ENCODE measurements at places on chromosomes 5 and 9. TPM values are rescaled to one million over a fixed set of nuclear protein-coding genes. Genes with fewer than 3 reads are reported as not detected.

SPATA31A5 gene
- not detected for total RNA-seq

IFNA13 gene
- not detected for total RNA-seq

EIF4E1B gene
- not detected for total RNA-seq

CARD9 gene
- total RNA-seq = 1.1 TPM

OLFML2A gene
- 53.2 TPM for total RNA-seq

DDX4 gene
- total RNA-seq = not detected

RNF183 gene
- total RNA-seq = not detected

SPINK13 gene
- total RNA-seq = not detected

SLIT3 gene
- total RNA-seq = 66.1 TPM

DNA sequence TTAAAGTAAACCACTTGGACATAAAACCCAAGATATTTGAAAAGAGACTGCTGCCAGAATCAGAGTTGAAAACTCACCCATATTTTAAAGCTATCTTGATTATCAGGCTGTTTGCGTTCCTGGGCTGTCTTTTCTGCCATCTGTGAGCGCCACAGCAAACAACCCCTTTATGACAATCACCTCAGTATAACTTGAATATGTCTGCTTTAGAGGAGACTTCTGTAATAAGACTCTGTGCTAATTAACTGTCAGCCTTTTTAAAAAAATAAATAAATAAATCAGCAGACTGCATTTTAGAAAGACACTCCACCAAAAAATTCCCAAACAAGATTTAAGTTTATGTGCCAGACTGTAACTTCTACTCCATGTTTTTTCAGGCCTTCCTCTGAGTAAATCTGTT is 375.7 kb upstream of the CCNH start:
- no peaks in the 10 kb centered on the region for H3K36me3 ChIP-seq
- no peaks in the 10 kb centered on the region for H3K27me3 ChIP-seq
- no peak for DNase-seq
- no peaks in the 10 kb centered on the region for H3K4me1 ChIP-seq
- H3K27ac ChIP-seq = no peak overlapping the region
- no peak overlapping the region for H3K4me3 ChIP-seq

DNA sequence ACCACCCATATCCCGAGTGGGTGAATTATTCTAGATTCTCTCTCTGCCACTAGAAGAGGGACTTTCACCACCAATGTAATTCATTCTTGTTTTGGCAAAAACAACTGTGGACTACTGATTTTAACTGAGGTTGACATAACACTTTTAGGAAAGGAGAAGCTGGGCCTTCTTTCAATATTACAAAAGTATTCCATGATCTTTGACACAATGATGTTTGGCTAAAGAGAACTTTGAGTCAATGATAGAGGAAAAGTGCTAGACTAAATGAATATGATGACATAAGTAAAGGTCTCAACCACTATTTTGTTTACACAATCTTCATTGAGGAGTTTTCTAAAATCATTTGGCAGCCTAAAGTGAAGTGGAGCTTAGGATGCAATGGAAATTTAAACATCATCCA is 336.9 kb upstream of the PDE4D start:
- H3K36me3 ChIP-seq = no peaks in the 10 kb centered on the region
- no peak overlapping the region for H3K4me3 ChIP-seq
- no peaks in the 10 kb centered on the region for H3K4me1 ChIP-seq
- no peak overlapping the region for H3K27ac ChIP-seq
- no peak for DNase-seq

DNA sequence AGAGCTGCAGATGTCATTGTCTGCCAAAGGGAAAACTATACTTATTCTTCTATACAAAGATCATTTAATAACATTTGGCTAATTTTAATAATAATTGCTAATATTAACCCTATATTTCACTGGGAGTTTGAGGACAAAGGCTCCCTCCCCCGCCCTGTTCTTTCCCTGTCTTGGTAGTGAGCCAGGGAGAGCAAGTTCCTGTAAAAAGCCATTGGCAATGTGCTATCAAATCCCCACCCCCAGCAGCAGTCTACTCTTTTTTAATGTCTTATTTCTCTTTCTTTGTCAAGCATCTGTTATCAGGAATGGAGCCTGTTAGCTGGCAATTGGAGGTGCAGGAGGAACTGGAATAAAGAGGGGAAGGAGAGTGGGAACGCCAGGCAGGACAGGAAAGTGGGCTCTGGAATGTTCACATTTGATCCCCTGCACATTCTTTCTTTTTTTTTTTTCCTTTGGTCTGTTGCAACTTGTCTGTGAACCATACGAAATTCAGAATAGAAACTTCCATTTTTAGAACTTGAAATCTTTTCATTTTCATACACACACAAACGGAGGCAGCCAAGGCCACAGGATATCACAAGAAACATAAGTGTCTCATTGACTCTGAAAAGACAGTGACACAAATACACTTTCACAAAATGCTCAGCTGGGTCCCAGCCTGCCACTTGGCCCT is 664.8 kb upstream of the ZNF608 start:
- no peaks in the 10 kb centered on the region for H3K27me3 ChIP-seq
- H3K36me3 ChIP-seq = no peaks in the 10 kb centered on the region
- no peak for DNase-seq
- H3K4me3 ChIP-seq = no peak overlapping the region
- H3K4me1 ChIP-seq = peaks cover 50% of the 10 kb centered on the region
- peak overlapping the region; percentile 84 for H3K27ac ChIP-seq

DNA sequence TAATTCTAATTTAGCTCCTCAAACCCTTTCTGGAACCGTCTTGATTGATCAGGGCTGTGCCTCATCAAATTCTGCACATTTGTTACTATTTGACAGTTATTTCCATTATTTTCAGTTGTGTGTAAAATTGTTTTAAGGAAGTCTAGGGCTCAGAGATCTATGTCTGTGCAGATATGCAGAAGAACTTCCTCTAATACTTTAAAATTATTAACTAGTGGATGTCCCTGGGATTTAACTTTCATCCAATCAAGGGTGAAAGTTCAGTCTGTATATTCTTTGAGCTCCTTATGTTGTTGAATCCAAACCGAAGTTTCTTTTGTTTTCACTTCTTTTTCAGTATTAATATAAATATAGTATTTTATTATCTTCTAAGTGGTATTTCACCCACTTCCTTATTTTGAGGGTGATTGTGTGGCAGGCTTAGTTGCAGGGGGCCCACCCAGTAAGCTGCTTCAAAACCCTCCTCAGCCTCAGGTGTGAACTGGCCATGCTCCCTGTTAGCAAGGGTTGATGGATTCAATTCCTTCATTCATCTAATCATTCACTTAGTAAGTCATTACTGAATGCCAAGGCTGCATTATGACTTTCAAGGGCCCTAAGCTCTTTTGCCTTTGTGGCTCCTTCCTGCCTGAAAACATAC is 2.1 kb upstream of the CAMLG start:
- peaks cover 4% of the 10 kb centered on the region for H3K36me3 ChIP-seq
- H3K4me1 ChIP-seq = peaks cover 4% of the 10 kb centered on the region
- no peaks in the 10 kb centered on the region for H3K27me3 ChIP-seq
- no peak overlapping the region for H3K27ac ChIP-seq
- no peak overlapping the region for H3K4me3 ChIP-seq

DNA sequence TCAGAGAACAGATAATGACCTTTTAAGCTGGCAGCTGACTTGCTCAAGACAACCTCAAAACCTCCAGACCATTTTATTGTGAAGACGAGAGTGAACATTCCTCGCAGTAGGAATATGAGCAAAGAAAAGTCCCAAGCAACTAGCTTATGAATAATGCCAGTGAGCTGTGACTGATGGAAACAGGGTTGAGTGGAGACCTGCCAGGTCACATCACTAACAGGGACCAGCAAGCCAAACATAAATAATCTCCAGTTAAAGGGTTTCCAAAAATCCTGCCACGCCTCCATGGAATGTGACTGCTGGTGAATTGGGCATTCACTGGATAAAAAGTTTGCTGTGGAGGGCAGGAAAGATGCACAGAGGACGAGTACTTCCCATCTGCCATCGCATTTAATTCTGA is 185.4 kb downstream of the CRB2 start:
- DNase-seq = no peak
- no peaks in the 10 kb centered on the region for H3K36me3 ChIP-seq
- H3K4me1 ChIP-seq = peaks cover 7% of the 10 kb centered on the region
- no peak overlapping the region for H3K27ac ChIP-seq
- no peaks in the 10 kb centered on the region for H3K27me3 ChIP-seq
- no peak overlapping the region for H3K4me3 ChIP-seq

- H3K36me3 ChIP-seq = no peaks in the 10 kb centered on the region
- no peak overlapping the region for H3K27ac ChIP-seq
- H3K27me3 ChIP-seq = no peaks in the 10 kb centered on the region
- DNase-seq = no peak
Observed at GRCh38 chr9:85182383-85182782, 512.9 kb downstream of the NTRK2 start.

- no peak overlapping the region for H3K4me3 ChIP-seq
- no peak overlapping the region for H3K27ac ChIP-seq
- no peaks in the 10 kb centered on the region for H3K27me3 ChIP-seq
- H3K4me1 ChIP-seq = no peaks in the 10 kb centered on the region
- H3K36me3 ChIP-seq = no peaks in the 10 kb centered on the region
Observed at GRCh38 chr9:116447934-116448333, 239.2 kb upstream of the TRIM32 start.

DNA sequence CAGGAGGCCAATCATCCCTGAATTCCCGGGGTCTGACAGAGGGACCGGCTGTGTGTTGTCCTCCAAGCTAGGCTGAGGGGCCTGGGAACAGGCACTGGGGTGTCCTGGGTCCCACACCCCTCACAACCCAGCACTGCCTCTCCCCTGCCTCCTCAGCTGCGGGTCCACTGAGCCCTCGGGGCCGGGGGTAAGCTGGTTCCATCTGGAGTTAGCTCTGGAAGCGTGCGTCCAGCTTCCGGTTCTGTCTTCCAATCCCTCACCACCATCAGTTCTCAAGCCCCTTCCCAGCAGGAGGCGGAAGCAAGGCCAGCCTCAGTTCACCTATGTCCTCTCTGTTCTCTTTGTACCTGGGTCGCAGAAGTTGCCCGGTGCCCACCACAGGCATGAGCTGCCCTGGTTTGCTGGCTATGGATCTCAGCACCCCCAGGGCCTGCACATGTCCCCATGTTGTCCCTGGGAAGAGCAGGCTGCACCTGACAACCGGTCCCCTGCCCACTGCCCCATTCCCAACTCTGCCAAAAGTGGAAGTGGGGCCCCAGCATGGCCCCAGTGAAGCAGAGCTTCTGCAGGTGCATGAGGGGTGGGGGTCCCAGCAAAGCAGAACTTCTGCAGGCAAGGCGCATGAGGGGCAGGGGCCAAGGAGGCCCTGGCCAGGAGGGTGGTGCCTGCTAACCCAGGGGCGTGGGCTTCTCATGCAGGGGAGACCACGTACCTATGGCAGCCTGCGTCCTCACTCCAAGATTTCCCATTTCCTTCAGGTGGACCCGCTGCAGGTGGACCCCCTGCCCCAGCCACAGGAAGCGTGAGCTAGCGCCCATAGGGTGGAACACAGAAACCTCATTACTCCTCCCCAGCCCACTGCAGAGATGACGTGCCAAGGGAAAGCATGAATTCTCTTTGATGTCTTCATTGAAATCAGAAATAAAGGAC is 111.9 kb downstream of the ZNF354C start:
- DNase-seq = no peak
- H3K4me1 ChIP-seq = no peaks in the 10 kb centered on the region
- H3K4me3 ChIP-seq = no peak overlapping the region
- no peaks in the 10 kb centered on the region for H3K36me3 ChIP-seq
- no peak overlapping the region for H3K27ac ChIP-seq

- H3K36me3 ChIP-seq = no peaks in the 10 kb centered on the region
- no peak overlapping the region for H3K4me3 ChIP-seq
- H3K27ac ChIP-seq = no peak overlapping the region
- DNase-seq = no peak
- H3K4me1 ChIP-seq = peaks cover 21% of the 10 kb centered on the region
Observed at GRCh38 chr9:20599195-20599594, 23.1 kb downstream of the MLLT3 start.

DNA sequence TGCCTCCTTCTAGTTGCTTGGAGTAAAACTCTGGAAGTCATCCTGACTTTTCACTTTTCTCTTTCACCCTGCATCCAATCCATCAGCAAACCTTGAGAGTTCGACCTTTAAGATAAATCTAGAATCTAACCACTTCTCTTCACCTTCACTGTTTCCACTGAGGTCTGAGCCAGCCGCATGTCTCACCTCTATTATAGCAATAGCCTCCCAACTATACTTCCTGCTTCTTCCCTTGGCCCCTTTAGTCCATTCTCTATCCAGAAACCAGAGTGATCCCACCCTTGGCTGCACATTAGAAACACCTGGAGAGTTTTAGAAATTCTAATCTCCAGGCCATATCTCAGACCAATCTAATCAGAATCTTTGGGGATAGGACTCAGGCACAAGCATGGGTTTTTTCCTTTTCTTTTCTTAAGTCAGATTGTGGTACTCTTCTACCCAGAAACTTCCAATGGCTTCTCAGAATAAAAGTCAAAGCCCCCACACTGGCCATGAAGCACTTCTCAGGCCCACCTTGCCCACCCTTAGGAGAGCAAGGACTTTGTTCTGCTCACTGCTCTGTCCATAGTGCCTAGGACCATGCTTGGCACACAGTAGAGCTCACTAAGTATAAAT is 33.1 kb downstream of the MFAP3 start:
- H3K4me1 ChIP-seq = peaks cover 6% of the 10 kb centered on the region
- H3K27ac ChIP-seq = no peak overlapping the region
- DNase-seq = no peak
- H3K36me3 ChIP-seq = no peaks in the 10 kb centered on the region

GRCh38 chr5:57302164-57302563 is 128.3 kb downstream of the GPBP1 start:
- no peaks in the 10 kb centered on the region for H3K27me3 ChIP-seq
- H3K4me3 ChIP-seq = no peak overlapping the region
- H3K36me3 ChIP-seq = no peaks in the 10 kb centered on the region
- H3K27ac ChIP-seq = no peak overlapping the region

DNA sequence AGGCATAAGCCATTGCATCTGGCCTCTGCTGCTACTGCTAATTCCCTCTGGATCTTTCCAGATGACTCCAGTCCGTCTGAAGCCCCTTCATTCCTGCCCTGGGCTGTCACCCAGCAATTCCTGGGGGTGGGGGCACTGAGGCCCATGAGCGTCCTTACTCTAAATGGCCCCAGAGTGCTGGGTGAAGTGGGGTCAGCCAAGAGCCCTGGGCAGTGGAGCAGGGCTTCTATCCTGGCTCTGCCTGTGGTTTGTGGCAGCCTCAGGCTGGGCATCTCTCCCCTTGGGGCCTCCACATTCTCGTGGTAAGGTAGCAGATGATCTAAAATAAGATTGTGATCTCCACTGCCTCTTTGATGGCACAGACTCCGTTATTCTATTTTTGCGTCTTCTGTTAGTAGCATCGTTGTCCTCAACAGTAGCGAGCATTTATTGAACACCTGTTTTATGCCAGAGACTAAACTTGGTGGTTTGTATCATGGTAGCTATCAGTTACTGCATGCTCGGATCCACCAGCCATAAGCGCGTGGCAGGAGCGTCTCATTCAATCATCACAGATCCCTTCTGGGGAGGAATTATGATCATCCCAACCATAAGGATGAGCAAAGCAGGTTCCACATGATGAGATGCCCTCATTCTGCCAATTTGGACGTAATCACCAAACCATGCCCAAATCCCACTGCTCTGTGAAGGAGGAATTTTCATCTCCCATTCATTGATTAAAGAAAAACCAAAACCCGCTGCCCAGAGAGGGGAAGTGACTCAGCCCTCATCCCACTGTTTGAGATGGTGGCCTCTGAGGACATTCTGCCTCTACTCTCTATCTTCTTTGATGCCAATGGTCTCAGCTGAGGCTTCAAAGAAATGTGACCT is 21.9 kb upstream of the DUSP1 start:
- peaks cover 56% of the 10 kb centered on the region for H3K4me1 ChIP-seq
- DNase-seq = no peak
- H3K27me3 ChIP-seq = no peaks in the 10 kb centered on the region
